ENCODE measurements at places on chromosomes 12 and 14. TPM values are rescaled to one million over a fixed set of nuclear protein-coding genes. Genes with fewer than 3 reads are reported as not detected.

OR6C4 gene
- not detected for total RNA-seq

CIDEB gene
- not detected for total RNA-seq

HPD gene
- 1.4 TPM for total RNA-seq

OVCH1 gene
- total RNA-seq = not detected

B4GALNT3 gene
- 0.52 TPM for total RNA-seq

ARPC3 gene
- 443 TPM for total RNA-seq

CD27 gene
- total RNA-seq = not detected

HCAR1 gene
- total RNA-seq = 0.08 TPM

SLC39A5 gene
- total RNA-seq = not detected

LRCOL1 gene
- not detected for total RNA-seq

GDF3 gene
- not detected for total RNA-seq

UNC79 gene
- 0.02 TPM for total RNA-seq

PMEL gene
- total RNA-seq = 0.57 TPM

CATSPERB gene
- not detected for total RNA-seq

PRH2 gene
- not detected for total RNA-seq

NRXN3 gene
- total RNA-seq = 1.3 TPM

PLEKHH1 gene
- 2.7 TPM for total RNA-seq

SYT1 gene
- total RNA-seq = 5.6 TPM

HRK gene
- total RNA-seq = 1.6 TPM

SMOC1 gene
- total RNA-seq = 18.1 TPM

CD4 gene
- total RNA-seq = not detected

SLC7A7 gene
- 24.0 TPM for total RNA-seq

KLRB1 gene
- total RNA-seq = not detected

IQSEC3 gene
- total RNA-seq = 0.02 TPM

RPS29 gene
- total RNA-seq = 3,450 TPM

PIK3C2G gene
- not detected for total RNA-seq

GPR162 gene
- total RNA-seq = 0.64 TPM

LMNTD1 gene
- total RNA-seq = not detected

C14orf39 gene
- not detected for total RNA-seq

BHLHE41 gene
- 0.46 TPM for total RNA-seq

SRP54 gene
- total RNA-seq = 66.8 TPM

ACSM4 gene
- not detected for total RNA-seq

MIPOL1 gene
- 2.8 TPM for total RNA-seq

EGLN3 gene
- total RNA-seq = 5.3 TPM

ZFYVE26 gene
- 6.0 TPM for total RNA-seq

RAD51B gene
- 4.1 TPM for total RNA-seq

DACT1 gene
- total RNA-seq = 0.47 TPM

CCDC177 gene
- 0.04 TPM for total RNA-seq

TUNAR gene
- not detected for total RNA-seq

GPR137C gene
- total RNA-seq = 0.06 TPM

KRT86 gene
- 27.0 TPM for total RNA-seq

PRB2 gene
- total RNA-seq = not detected

LTBP2 gene
- total RNA-seq = 7.7 TPM

ACTR6 gene
- total RNA-seq = 28.9 TPM

APOF gene
- not detected for total RNA-seq

LIN7A gene
- total RNA-seq = 0.27 TPM

C1QL4 gene
- total RNA-seq = 5.8 TPM

Measured in A549 treated with dexamethasone at 1 μM for 4 hours (cell line).